ENCODE measurements at places on chromosomes 16 and 17.
A peak's percentile ranks its signal among the peaks of the same experiment; 100 is the strongest.

DNA sequence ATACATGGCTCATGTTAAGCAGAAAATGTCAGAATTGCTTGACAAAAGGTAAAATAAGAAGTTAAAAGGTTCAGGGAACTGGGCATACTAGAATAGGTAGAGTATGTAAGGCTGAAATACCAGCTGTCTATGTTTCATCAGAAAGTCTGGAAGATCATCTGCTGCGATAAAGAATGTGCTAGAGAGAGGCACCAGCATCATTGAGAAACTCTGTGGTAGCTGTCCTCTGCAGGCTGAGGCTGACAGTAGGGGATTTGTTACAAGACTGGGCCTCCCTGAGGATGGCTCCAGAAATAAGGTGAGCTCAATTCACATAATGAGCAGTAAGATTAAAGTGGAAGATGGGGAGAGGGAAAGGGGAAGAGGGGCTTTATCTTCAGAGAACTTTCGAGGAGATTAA lies 4.5 kb upstream of the ZNF287 start:
- DNase-seq: no peak
- H3K27ac ChIP-seq: no peak overlapping the region
- H3K4me1 ChIP-seq: no peaks in the 10 kb centered on the region
- no peaks in the 10 kb centered on the region for H3K36me3 ChIP-seq

- DNase-seq: no peak
- H3K36me3 ChIP-seq: no peaks in the 10 kb centered on the region
- H3K4me3 ChIP-seq: no peak overlapping the region
- H3K27ac ChIP-seq: no peak overlapping the region
Measured at GRCh38 chr16:49377196-49377755, 3.7 kb downstream of the C16orf78 start.

DNA sequence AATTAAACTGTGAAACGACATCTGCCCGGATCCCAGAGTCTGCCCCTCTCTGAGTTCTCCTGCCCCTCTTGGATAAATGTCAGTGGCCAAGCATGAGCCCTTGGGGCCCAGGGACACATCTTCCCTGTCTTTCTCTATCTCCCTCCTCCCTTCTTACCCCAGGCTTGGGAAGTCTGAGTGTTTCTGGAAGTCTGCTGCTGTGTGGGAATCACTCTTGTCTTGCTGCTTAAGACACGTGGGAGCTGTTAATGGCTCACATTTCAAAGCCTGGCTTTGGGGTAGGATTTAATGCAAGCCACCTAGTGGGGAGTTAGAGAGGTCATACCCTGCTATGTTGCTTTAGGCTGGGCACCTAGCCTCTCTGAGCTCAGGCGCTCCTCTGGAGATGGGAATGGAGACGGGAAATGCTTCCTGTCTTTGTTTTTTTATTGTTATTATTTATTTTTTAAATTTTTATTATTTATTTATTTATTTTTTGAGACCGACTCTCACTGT lies 218.5 kb upstream of the CIBAR2 start:
- no peaks in the 10 kb centered on the region for H3K27me3 ChIP-seq
- no peaks in the 10 kb centered on the region for H3K36me3 ChIP-seq
- no peak overlapping the region for H3K27ac ChIP-seq
- DNase-seq: peak; percentile 86
- H3K4me3 ChIP-seq: no peak overlapping the region
- H3K4me1 ChIP-seq: peaks cover 14% of the 10 kb centered on the region

- H3K27ac ChIP-seq: no peak overlapping the region
- peaks cover 3% of the 10 kb centered on the region for H3K27me3 ChIP-seq
- H3K36me3 ChIP-seq: no peaks in the 10 kb centered on the region
- H3K4me3 ChIP-seq: no peak overlapping the region
Measured at GRCh38 chr16:47026947-47027346, 53.5 kb upstream of the DNAJA2 start.

DNA sequence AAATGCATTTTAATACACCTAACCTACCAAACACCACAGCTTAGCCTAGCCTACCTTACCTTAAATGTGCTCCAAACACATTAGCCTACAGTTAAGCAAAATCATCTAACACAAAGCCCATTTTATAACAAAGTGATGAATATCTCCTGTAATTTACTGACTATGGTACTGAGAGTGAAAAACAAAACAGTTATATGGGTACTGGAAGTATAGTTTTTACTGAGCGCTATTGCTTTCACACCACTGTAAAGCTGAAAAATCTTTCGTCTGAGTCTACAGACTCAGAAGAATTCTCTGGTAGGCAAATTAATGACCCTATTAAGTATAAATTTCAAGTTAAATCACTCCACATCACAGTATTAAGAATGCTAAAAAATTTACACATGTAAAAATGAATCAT lies 3.5 kb downstream of the GRB2 start:
- H3K27ac ChIP-seq: no peak overlapping the region
- no peaks in the 10 kb centered on the region for H3K36me3 ChIP-seq
- H3K4me1 ChIP-seq: peaks cover 4% of the 10 kb centered on the region
- no peak overlapping the region for H3K4me3 ChIP-seq

GRCh38 chr17:81518785-81519283 lies 6.2 kb upstream of the ACTG1 start:
- H3K4me3 ChIP-seq: peak overlapping the region; percentile 33
- H3K27me3 ChIP-seq: no peaks in the 10 kb centered on the region
- peak overlapping the region; percentile 7 for H3K27ac ChIP-seq
- peaks cover 39% of the 10 kb centered on the region for H3K4me1 ChIP-seq

DNA sequence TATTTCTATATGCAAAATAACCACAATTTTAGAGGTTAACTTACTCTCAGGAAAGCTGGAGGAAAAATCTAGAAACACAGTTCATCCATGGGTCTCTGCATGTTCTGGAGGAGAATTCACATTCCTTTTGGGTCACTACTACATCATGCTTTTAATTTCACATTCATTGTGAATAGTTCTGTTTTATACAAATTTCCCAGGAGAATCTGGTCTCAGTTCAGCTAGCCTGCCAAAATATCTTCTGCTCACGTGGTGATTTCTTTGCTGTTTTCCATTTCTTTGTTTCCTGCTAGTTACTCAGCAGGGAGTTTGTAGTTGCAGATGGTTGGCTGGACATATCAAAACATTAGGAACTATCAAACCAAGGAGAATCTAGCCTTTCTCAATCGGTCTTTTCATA lies at the start of gene ABCA9:
Gene ABCA9 (minus strand): TSS at position 106 of the 400 bp plus-strand sequence. CDS start 9,801 bp downstream, outside the sequence.
- no peaks in the 10 kb centered on the region for H3K4me1 ChIP-seq
- H3K4me3 ChIP-seq: no peak within 1 kb of the TSS
- H3K27ac ChIP-seq: peak within 1 kb of the TSS; percentile 32
- H3K27me3 ChIP-seq: no peaks in the 10 kb centered on the region
- H3K36me3 ChIP-seq: no peaks in the 10 kb centered on the region
- peak; percentile 21 for DNase-seq

- no peak for DNase-seq
- no peaks in the 10 kb centered on the region for H3K36me3 ChIP-seq
- H3K4me1 ChIP-seq: peaks cover 12% of the 10 kb centered on the region
- no peaks in the 10 kb centered on the region for H3K27me3 ChIP-seq
Measured at GRCh38 chr17:51060396-51060795, 60.3 kb downstream of the SPAG9 start.

- no peak overlapping the region for H3K4me3 ChIP-seq
Measured at GRCh38 chr16:11836650-11837244, 14.6 kb downstream of the RSL1D1 start.

DNA sequence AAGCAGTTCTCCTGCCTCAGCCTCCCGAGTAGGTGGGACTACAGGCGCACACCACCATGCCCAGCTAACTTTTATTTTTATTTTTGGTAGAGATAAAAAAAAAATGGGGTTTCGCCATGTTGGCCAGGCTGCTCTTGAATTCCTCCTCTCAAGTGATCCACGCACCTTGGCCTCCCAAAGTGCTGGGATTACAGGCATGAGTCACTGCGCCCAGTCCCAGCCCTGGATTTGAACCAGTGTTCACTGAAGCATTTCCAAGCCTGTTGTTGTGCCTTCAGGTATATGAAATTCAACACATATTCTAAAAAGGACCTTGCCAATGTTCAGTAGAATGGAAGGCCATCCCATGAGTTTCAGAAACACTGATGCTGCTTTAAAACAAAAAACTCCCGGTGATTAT lies 165.3 kb downstream of the SLC39A11 start:
- DNase-seq: no peak
- H3K27ac ChIP-seq: no peak overlapping the region
- H3K36me3 ChIP-seq: no peaks in the 10 kb centered on the region
- H3K4me1 ChIP-seq: no peaks in the 10 kb centered on the region

- no peak overlapping the region for H3K27ac ChIP-seq
- H3K4me1 ChIP-seq: peaks cover 40% of the 10 kb centered on the region
- H3K36me3 ChIP-seq: peaks cover 32% of the 10 kb centered on the region
- no peak overlapping the region for H3K4me3 ChIP-seq
Measured at GRCh38 chr16:2151188-2152091, 3.0 kb downstream of the RAB26 start.

- H3K27me3 ChIP-seq: no peaks in the 10 kb centered on the region
- peaks cover 3% of the 10 kb centered on the region for H3K36me3 ChIP-seq
- H3K27ac ChIP-seq: no peak overlapping the region
- no peak overlapping the region for H3K4me3 ChIP-seq
Measured at GRCh38 chr16:14539156-14539555, 90.9 kb downstream of the PARN start.
